Stimulated activated CD8-positive, alpha-beta memory T cell treated with anti-CD3 and anti-CD28 coated beads, Interleukin-4, amount 100 ng/mL, for 1 hour (primary cell): ENCODE measurements at places on chromosomes 1 and 21.

DNA sequence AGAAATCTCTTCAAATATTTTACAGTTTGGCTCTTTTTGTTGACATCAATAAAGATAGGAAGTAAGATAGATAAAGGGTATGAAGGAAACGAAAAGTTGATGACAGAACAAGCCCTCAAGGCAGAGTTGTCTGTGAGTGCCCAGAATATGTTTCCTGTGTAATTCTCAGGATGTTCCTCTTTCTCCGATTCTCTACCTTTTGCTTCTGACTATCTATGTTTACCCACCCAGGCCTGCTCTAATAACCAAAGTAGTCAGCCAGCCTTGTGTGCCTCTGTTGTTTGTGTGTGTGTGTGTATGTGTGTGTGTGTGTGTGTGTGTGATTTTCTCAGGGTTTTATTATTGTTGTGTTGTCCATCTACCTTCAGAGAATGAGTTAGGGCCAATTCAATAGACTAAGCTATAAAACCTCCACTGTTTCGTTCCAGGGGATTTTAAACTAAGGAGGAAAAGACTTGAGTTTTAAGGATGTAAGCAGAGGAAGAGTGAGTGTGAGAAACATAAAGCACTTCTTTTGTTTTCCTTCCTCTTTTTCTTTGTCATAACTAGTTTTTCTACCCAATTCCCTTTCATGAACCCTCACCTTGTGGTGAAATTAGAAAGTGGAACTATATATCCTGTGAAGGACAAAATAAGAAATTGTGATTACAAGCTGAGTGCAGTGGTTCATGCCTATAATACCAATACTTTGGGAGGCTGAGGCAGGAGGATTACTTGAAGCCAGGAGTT, 627.4 kb upstream of the NR5A2 start:
- no peak for DNase-seq

DNA sequence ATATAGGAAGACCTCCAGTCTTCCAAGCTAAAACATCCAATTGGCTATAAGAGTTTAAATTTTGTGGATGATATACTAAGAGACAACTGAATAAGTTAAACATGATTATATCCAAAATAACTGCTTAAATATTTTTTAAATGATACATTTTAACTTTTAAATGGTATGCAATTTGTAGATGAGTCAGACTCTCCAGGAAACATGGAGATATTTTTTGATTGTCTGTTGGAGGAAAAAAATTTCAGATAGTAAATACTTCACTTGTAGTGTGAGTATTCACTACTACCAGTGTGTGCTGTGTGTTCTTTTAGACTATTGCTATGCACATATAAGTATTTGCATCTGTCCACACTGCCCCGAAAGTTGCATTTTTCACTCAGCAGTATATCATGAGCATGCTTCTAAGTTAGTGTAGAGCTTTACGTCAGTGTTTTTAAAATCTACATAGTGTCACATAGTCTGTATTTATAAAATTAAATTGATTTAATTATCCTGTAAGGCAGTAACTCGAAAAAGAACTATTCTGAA, 91.1 kb downstream of the USP25 start:
- no peak for DNase-seq

DNA sequence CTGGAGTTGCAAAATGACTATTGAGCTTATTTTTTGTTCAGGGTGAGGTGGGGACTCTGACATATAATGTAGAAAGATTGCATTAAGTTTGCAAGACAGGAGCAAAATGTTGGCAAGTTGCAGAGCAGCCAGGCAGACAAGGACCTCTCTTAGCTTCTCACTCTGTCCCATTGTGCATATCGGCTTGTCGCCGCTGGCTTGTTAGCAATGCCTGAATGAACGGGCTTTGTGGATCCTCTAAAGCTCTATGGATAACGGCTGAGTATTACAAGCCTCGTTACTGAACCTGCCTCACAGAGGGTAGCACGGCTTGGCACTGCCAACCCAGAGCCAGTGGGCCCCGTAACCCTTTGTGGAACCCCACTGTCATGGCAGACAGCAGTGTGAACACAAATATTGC, 68.4 kb downstream of the TNR start:
- DNase-seq: no peak

DNA sequence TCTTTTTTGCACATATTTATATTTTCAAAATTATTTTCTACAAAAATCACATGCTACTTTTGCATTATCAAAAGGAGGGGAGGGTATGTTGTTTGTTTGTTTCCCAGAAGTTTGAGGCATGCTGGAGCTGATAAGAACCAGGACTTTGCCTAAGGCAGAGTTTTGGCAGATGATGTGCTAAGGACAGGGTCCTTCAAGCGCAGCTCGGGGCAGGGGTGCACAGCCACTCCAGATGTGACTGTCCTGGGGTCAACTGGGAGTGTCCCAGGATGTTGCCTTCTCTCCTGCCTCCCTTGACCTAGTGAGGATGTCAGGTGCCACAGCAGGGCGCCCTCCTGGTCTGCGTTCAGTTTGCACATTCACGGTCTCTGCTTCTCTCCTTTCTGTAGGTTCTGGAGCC, 42.6 kb upstream of the SRRM1 start:
- DNase-seq: no peak

DNA sequence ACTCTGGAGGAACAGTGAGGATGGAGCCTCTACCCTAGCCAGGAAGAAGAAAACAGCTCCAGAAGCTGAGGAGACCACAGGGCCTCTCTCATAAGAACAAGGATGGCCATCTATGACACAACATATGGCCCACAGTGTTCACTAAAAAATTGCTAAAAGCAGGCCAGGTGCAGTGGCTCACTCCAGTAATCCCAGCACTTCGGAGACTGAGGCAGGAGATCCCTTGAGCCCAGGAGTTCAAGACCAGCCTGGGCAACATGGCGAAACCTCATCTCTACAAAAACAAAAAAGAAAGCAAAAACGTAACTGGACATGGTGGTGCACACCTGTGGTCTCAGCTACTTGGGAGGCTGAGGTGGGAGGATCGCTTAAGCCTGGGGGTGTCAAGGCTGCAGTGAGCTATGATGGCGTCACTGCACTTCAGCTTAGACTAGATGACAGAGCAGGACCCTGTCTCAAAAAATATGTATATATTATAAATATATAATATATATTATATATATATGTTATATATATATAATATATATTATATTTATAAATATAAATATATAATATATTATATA, 103.1 kb downstream of the TOMM20 start:
- DNase-seq: no peak

GRCh38 chr1:196423612-196424011, 184.6 kb downstream of the KCNT2 start:
- DNase-seq: no peak

DNA sequence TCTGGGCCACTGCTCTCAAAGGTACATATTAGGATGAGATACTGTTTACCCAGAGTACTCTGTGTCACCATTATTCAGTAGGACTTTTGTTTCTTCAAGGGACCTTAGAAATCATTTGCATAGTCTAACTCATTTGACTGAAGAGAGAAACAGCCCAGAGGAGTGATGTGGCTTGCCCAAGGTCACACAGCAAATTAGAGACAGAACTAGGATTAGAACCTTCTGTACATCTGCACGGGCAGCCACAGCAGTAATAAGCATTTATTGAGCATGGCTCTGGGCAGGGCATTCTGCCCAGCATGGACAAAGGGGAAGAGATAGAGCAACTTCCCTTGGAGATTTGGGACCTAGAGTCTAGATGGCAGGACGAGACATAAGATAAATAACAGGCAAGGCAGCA, 5.7 kb upstream of the NHLH1 start:
- no peak for DNase-seq

DNA sequence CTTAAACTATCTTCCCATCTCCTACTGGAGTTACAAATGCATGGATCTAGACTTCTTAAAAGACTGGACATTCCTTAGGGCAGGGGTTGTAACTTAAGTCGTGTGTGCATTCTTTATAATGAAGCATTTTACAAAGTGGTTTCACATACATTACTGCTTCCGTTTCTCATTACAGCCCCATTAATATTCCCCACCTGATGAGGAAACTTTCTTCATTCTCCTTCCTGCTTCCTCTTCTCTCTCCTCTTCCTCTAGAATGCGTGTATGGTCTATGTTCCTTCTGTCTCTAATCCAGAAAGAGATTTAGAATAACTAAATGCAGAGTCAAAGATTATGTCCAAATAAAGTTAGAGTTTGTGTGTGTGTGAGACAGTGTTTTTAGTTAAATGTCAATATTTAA, 1.8 kb upstream of the CAP1 start:
- DNase-seq: no peak

- no peak for DNase-seq
These were observed 20.2 kb downstream of the NSL1 start for GRCh38 chr1:212771341-212771740.

- no peak for DNase-seq
These were observed 42.1 kb downstream of the LRRC8B start for GRCh38 chr1:89566761-89567174.

DNA sequence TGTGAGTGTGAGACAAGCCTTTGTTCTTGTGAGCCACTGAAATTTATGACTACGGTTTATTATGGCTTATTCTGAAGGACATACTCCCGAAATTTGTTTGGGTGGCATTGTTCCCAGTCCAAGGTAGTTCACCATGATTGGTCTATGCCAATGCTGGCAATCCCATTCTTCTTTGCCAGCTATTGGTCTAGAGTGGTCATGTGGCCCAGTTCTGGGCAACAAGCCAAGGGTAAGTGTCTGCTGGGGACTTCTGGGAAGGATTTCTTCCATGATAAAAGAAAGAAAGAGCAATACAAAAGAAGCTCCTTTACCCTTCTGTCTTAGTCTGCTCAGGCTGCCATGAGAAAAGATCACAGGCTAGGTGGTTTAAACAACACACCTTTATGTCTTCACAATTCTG, 201.6 kb downstream of the SLC35F3 start:
- no peak for DNase-seq

DNA sequence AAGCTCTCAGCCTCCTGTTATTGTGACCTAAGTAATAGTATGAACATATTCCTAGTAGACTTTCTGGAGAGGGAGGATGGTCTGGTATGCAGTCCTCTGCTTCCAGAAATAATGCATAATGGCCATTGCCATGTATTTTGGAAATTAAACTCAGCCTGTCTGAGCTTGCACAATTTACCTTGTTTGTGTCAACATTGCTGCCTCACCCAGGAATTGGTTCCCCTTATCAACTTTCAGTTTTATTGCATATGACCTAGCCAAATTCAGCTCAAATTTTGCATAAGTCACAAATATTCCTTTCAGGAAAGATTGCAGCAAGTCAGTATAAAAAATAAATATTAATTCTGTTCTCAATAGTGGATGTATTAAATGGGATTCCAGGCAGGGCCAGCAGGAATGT, 101.9 kb upstream of the SLC5A9 start:
- DNase-seq: no peak

DNA sequence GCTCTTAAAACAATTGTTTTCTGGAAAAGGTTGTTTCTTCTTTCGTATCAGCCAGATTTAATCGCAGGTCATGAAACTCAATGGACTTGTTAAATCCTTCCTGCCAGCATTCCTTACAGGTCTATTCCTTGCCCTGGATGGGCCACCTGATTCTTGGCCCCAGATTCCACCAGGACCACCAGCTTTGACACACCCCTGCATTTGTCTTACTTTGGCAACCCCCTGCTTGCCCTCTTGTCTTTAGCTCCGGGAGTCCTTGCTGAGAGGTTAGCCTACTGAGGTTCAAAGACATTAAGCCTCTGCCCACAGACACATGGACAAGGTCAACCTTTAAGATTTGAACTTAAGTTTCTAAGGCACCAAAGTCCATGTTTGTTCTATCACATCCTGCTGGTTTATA, 27.1 kb upstream of the DAB1 start:
- DNase-seq: no peak

DNA sequence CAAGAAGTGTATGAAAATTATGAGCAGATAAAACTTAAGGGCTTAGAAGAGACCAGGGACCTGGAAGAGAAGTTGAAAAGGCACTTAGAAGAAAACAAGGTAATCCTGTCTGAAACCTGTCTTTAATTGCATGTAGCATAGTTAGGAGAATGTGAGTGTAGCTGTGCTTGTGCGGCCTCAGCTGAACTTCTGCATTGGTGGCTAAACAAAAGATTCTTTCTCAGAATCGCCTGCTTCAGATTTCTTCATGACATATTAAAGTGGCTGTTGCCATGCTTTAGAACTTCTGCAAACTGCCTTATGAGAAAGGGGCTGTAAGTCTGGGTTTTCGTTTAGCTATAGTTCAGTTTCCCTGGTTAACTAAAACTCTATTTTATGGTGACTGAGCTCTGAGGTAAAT, 94.5 kb downstream of the VPS26C start:
- DNase-seq: no peak

- no peak for DNase-seq
These were observed 2.5 kb downstream of the FCRL4 start for GRCh38 chr1:157595356-157595755.

- DNase-seq: no peak
These were observed 5.4 kb upstream of the DISP3 start for GRCh38 chr1:11473491-11474034.

GRCh38 chr1:186531561-186532165, 70.7 kb upstream of the PDC start:
- no peak for DNase-seq

DNA sequence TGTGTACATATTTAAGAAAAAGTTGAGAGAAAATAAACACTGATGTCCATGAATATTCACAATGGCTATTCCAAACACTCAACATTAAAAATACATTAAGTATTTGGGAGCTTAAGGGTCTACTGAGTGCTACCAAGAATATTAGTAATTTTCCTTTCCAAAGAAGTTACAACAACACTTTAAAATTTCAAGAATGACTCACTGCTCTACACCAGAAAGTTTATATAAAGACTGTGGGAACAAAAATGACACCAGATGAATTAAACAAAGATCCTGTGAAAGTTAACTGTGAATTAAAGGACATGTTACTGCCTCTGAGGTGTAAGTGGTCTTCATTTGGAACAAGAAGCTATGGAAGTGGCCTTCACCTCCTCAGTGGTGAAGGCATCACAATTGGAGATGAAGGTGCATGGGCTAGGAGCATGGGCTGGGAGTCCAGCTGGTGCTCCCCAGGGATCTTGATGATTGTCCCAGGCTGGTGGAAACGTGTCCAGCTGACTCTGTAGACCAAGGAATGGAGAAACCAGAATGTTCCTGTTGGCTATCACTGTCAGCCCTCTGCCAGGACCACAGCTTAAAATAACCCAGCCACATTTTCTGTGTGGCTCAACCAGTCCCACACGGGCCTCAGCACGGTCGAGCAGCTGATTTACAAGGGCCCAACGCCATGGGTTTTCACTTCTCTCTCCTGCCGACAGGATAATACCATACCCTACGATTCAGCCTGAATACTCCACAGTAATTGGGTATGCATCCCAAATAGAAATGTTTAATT, 28.8 kb downstream of the TAF5L start:
- no peak for DNase-seq

GRCh38 chr1:214823311-214824117, 220.5 kb downstream of the CENPF start:
- no peak for DNase-seq
